Foreskin keratinocyte (primary cell): ENCODE measurements at places on chromosomes 2 and 18. TPM values are rescaled to one million over a fixed set of nuclear protein-coding genes. Genes with fewer than 3 reads are reported as not detected.

DNA sequence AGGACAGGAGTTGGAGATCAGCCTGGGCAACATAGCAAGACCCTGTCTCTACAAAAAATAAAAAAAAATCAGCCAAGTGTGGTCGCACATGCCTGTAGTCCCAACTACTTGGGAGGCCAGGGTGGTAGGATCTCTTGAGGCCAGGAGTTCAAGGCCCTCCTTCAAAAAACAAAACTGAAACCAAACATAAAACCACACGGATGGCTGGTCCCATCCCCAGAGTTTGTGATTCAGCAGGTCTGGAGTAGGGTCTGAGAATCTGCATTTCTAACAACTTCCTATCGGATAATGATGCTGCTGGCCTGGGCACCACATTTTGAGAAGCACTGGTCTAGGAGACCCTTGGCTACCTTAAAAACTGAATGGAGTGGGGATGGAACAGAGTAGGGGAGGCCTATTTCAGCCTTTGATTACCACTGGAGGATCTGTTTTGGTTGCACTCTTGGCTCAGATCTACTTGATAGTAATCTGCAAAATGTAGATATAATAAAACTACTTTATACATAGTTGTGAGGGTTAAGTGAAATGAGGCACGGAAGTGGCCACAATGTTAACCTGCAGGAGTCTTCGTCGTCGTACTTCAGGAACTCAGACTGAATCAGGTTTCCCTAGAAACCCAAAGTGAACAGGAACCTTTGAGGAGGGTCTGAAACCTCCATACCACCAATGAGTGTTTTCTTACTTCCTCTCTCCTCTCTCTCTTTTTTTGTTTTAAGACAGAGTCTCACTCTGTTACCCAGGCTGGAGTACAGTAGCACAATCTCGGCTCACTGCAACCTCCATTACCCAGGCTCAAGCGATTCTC is 25.5 kb upstream of the NFE2L2 start:
- DNase-seq, result no peak

DNA sequence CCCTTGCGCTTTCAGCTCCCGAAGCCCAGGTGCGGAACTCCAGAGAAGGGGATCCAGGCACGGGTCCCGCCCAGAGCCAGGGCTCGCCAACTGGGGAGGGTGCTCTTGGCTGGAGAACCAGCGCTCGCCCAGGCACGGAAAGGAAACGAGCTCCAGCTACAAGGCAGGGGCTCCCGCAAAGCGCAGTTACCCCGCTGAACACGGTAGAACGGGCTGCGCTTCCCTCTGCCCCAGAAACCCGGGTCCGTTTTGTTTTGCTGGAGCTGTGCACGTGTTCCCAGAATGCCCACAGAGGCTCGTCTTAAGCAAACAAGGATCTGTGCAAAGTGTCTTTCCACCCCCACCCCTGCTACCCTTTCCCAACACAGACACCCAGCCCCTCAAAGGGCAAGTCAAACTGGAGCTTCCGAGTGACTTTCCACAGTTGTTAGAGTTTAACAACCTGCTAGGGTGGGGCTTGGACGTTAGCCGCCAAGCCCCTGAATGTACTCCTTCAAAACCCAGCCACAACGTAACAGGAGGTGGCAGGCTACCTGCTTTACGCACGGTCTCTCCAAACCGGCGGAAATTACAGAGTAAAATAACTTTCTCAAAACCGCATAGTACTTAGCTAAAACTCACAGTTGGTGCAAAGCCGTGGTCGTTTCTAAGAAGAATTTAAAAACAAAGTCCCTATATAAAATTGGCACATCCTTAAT is 775 bp downstream of the RNF125 start:
- DNase-seq, result peak; percentile 28

- no peak for DNase-seq
These were observed 21.4 kb upstream of the STON1 start for GRCh38 chr2:48508461-48509124.

- no peak for DNase-seq
These were observed 5.6 kb downstream of the TUBB6 start for GRCh38 chr18:12313530-12314245.

GRCh38 chr2:18583905-18584607 is 5.3 kb downstream of the NT5C1B start:
- no peak for DNase-seq

DNA sequence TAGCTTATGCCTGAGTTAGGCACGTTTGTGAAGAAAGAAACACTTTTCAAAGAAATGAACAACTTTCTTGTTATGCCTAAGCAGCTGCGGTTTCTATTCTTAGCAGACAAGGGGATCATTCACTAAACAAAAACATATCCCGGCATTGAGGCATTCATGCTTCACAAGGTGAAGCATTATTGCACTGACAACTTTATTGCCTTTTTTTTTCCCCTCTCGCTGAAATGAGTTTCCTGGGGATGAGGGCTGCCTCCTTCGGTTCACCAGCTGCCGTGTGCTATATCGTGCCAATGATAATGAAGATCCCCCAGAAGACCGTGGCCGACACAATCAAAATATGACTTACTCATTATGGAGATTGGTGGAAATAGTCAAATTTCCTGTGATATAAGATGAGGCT is 288.2 kb upstream of the ST6GAL2 start:
- DNase-seq, result no peak

DNA sequence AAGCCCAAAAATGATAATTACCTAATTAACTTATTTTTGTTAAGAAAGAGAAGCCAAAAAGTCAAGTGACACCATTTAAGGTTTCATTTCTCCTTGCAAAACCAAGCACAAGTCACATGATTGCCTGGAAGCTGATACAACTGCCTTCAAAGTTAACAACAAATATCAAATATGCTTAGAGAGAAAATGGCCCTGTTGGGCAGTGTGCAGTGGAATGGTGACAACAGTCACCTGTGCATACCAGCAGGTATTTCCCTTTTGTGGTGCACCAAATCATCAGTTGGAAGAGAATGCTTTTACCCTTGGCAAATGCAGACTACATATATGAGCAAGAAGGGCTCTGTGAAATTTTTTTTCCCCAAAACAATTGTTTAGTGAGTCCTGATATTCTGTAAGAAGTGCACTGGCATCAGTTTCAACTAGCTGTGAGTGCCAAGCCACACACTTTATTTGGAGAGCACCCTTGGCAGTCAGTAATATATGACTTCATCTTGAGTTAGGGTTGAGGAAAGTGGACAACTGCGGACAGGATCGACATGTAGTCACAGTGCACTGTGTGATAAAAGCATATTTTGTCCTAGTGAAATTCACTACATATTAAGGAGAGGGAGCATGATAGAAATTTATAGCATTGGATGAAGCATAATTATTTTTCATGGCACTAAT is 74.9 kb upstream of the DOCK10 start:
- no peak for DNase-seq

- no peak for DNase-seq
These were observed 31.7 kb downstream of the ATP6V1C2 start for GRCh38 chr2:10753156-10753555.

GRCh38 chr2:9071032-9071431 is 67.5 kb upstream of the MBOAT2 start:
- DNase-seq, result peak; percentile 99

DNA sequence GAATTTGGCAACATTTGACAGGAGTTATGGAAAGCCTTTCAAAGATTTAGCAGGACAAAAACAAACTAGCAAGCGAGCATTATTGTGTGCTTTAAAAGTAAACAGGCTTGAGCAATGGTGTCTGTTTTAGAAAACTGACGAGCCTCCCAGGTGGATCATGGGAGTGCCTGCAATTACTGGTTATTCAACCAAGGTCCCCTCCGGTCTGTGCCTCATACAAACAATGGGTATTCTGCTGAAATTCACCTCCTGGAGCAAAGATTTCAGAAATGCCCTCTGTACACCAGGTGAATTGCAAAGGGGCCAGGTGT is 22.4 kb downstream of the RTP5 start:
- DNase-seq, result no peak

DNA sequence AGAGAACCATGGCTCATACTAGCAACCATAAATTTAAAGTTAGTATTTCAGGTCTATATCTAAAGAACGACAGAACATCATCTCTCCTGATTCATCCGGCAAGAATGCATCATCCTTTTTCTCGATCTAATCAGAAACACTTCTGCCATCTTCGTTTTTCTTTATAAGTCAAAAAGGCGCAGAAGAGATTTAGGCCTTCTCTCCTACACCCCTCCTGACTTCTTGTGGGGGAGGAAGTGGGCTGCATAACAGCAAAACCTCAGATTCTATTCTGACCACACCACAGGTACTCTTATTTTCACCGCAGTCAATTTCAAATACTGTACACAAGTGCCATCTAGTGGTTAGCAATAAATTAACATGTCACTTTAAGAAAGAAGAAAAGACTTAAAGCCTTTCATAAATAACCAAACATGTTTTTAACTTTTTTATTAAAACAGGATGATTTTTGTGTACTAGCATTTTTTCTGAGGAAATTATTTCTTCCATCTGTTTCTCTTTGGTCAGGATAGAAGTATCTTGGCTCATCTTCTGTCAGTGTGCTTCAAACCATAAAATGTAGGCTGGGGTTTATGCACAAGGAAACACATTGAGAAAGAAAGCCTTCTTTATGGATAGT is 48.4 kb upstream of the PIK3C3 start:
- DNase-seq, result peak; percentile 26

GRCh38 chr2:238820916-238821315 is 27.0 kb upstream of the TWIST2 start:
- DNase-seq, result no peak

DNA sequence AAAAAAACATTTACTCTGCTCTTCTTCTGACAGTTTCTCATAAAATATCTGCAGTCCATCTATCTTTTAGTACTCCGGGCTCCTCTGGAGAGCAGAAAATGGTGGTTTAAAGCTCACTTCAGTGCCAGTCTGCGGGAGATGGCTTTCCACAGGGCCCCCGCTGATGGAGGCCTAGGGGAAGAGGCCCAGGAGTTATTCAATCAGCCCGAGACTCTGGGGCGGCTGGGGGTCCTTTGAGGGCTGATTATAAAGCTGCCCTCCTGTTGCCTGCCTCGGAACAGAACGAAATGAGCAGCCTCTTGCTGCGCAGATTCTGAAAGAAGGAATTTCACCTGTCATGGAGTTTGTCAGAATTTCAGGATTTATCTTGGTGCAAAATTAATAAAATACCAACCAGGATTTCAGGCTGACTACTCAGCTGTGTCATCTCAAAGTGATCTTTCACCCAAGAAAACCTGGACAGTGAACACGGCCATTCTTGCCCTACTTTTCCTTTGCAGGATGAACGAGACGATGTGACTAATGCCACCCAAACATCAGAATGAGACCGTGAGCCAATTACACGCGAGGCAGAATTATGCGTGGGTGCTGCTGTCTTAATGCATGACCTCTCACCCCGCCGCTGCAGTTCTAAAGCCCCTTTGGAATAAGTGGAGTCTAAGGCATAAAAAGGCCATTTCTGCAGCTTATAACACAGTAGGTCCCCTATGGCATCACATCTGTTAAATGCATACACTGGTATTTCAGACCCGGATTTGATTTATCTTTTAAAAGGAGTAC is 273.8 kb downstream of the ZNF521 start:
- no peak for DNase-seq

DNA sequence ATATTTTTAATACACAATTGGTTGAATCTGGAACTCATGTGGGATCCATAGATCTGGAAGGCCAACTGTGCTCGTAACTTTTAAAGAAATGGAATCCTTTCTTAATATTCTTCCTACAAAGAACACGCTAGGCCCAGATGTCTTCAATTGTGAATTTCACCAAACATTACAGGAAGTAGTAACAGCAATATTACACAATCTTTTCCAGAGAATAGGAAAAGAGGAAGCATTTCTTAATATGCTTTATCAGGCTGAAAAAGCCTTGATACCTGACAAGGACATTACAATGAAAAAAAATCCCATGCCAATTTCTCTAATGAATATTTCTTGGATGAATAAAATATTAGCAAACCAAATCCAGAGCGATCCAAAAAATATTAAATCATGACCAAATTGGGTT is 80.3 kb upstream of the HAAO start:
- no peak for DNase-seq

DNA sequence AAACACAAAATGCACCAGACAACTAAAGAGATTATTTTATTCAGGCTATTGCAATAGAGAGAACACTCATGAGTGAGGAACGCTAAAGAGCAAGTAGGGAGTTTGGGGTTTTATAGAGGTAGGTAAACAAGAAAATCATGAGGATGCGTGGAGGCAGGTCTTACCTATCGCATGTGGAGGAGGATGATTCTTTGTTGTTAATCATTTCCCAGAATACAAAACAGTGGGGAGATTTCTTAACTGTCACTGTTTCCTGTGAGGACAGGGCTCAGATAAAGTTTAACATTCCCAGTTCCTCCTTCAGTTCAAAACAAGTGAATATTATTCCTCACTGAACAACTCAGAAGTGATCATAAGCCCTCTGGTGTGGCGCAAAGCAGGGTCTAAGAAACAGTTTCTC is 156.1 kb upstream of the MGAT5 start:
- no peak for DNase-seq

- DNase-seq, result no peak
These were observed 84.5 kb downstream of the COL5A2 start for GRCh38 chr2:189095101-189095500.

DNA sequence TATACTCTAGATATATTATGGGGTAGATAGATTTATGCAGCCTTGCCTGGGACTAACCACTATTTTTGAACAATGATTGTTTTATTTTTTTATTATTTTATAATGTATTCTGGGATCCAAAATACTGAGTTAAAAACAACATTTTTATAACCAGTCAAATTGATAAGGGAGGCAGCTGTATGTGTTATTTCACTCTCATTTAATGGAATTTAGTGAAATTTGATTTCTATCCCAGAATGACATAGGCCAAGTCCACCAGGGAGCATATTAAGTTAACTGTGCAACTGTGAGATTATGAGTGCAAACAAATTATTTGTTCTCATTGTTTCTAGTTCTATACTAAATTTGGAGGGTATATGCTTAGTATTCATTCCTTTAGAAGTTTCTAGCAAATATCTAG is 553.6 kb upstream of the NRP2 start:
- DNase-seq, result no peak

- DNase-seq, result peak; percentile 13
These were observed 692.6 kb upstream of the TMEFF2 start for GRCh38 chr2:192887337-192887736.

GRCh38 chr2:120480903-120481445 is 135.0 kb downstream of the INHBB start:
- no peak for DNase-seq

GRCh38 chr2:112622528-112622849 is 23.2 kb upstream of the SLC20A1 start:
- peak; percentile 91 for DNase-seq

Gene ANKRD53
- total RNA-seq, result 0.24 and 0.28 TPM in 2 replicates

Gene PRKD3
- 28.8 and 29.8 TPM in 2 replicates for total RNA-seq

Gene TMEM237
- 52.8 and 53.3 TPM in 2 replicates for total RNA-seq

Gene CHST9
- 0.04 TPM in 1 of 2 replicates, not detected in the other for total RNA-seq

Gene COLEC11
- not detected in 2 replicates for total RNA-seq

Gene UGT1A3
- 0.14 and 0.88 TPM in 2 replicates for total RNA-seq

Gene CCDC148
- total RNA-seq, result 0.51 and 0.71 TPM in 2 replicates

Gene PRSS56
- not detected in 2 replicates for total RNA-seq

Gene CNGA3
- total RNA-seq, result not detected in 2 replicates

Gene ITGA4
- total RNA-seq, result 2.3 and 11.0 TPM in 2 replicates

Gene SANBR
- 11.0 and 11.5 TPM in 2 replicates for total RNA-seq

Gene RBM44
- total RNA-seq, result 0.07 and 0.14 TPM in 2 replicates

Gene MSTN
- total RNA-seq, result not detected in 2 replicates

Gene SLC4A5
- total RNA-seq, result 0.17 and 0.25 TPM in 2 replicates

Gene DSEL
- 4.3 and 5.0 TPM in 2 replicates for total RNA-seq
